ENCODE measurements at places on chromosomes 7 and 10. TPM values are rescaled to one million over a fixed set of nuclear protein-coding genes. Genes with fewer than 3 reads are reported as not detected.

C10orf88 gene
- 9.5 TPM for total RNA-seq

C10orf105 gene
- total RNA-seq, result 2.9 TPM

NUTM2B gene
- under 0.01 TPM for total RNA-seq

HYCC1 gene
- 85.2 TPM for total RNA-seq

MAD1L1 gene
- 19.3 TPM for total RNA-seq

ASAH2B gene
- total RNA-seq, result 4.6 TPM

ALOX5 gene
- not detected for total RNA-seq

KIF11 gene
- 26.5 TPM for total RNA-seq

OR13A1 gene
- total RNA-seq, result not detected

ASB15 gene
- not detected for total RNA-seq

SFRP5 gene
- total RNA-seq, result not detected

SLC16A9 gene
- total RNA-seq, result 4.1 TPM

CTAGE8 gene
- total RNA-seq, result 3.1 TPM

ZMIZ2 gene
- 16.3 TPM for total RNA-seq

ABCB1 gene
- total RNA-seq, result not detected

HYAL4 gene
- total RNA-seq, result not detected

GRB10 gene
- 43.6 TPM for total RNA-seq

STAG3 gene
- 0.54 TPM for total RNA-seq

HOXA11 gene
- 15.3 TPM for total RNA-seq

LAMB1 gene
- 222 TPM for total RNA-seq

HOXA9 gene
- 29.9 TPM for total RNA-seq

UNC5B gene
- total RNA-seq, result 12.2 TPM

MCM10 gene
- total RNA-seq, result 4.1 TPM

CAV1 gene
- 374 TPM for total RNA-seq

CDCA7L gene
- 48.6 TPM for total RNA-seq

ADCY1 gene
- 0.43 TPM for total RNA-seq

SPDYE2 gene
- not detected for total RNA-seq
